CD8-positive, alpha-beta memory T cell (primary cell): ENCODE measurements at places on chromosomes 16 and 17. TPM values are rescaled to one million over a fixed set of nuclear protein-coding genes. Genes with fewer than 3 reads are reported as not detected.

The TMEM92 gene
- not detected for total RNA-seq

The HCFC1R1 gene
- 25.6 TPM for total RNA-seq

- DNase-seq = no peak
Measured at GRCh38 chr17:61129267-61130254, 270.1 kb upstream of the TBX2 start.

DNA sequence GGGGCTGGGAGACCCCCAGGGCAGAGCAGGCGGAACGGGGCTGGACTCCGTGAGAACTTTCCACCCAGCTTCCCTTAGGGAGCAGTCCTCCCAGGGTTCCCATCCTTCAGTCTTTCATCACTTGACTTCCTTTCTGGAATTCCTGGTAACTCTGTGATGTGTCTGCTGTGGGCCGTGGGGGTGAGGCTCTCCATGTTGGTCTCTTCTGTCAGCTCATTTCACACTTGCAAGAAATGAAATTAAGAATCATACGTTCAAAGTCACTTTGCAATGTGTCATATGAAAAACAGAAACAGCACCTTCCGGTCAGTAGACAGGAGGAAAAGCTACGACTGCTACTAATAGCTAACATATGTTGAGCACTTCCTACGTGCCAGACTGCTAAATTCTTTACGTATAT is 5.4 kb upstream of the BBS2 start:
- DNase-seq = no peak

- DNase-seq = no peak
Measured at GRCh38 chr16:68331879-68332410, 21.1 kb downstream of the PRMT7 start.

- no peak for DNase-seq
Measured at GRCh38 chr16:28845293-28845692, 855 bp downstream of the TUFM start.

GRCh38 chr16:12601290-12601900 is 202.3 kb downstream of the CPPED1 start:
- no peak for DNase-seq

DNA sequence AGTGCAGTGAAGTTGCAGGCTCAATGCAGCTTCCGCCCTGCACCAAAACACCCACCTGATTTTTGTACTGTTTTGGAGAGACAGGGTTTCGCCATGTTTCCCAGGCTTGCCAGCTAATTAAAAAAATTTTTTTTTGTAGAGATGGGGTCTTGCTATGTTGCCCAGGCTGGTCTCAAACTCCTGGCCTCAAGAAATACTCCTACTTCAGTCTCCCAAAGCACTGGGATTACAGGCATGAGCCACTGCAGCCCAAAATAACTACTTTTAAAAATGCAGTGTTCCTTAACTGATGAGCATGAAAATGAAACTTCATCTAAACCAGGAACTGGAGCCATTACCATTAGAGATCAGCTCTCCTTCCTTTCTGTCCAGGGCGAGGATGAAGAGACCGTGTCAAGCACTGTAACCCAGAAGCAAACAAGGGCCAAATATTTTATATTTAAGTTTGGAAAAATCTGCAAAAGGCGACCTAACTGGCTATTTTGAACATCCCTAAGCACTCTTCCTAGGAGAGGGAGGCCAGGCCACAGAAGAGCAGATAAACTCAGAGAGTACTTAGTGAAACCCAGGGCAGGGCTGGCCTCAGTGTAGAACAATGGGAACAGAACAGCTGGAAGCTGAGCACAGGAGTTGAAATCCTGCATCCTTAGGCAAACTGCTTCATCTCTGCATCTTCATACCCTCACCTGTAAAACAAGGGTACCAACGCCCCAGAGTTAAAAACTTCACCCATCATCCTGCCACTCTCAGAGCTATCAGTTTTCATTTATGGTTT is 24.0 kb downstream of the CREBBP start:
- DNase-seq = no peak

GRCh38 chr17:80616705-80617104 is 72.1 kb downstream of the RPTOR start:
- DNase-seq = no peak

- no peak for DNase-seq
Measured at GRCh38 chr17:49881054-49881402, 33.2 kb upstream of the TAC4 start.

- DNase-seq = no peak
Measured at GRCh38 chr17:55845385-55845784, 94.5 kb downstream of the PCTP start.

DNA sequence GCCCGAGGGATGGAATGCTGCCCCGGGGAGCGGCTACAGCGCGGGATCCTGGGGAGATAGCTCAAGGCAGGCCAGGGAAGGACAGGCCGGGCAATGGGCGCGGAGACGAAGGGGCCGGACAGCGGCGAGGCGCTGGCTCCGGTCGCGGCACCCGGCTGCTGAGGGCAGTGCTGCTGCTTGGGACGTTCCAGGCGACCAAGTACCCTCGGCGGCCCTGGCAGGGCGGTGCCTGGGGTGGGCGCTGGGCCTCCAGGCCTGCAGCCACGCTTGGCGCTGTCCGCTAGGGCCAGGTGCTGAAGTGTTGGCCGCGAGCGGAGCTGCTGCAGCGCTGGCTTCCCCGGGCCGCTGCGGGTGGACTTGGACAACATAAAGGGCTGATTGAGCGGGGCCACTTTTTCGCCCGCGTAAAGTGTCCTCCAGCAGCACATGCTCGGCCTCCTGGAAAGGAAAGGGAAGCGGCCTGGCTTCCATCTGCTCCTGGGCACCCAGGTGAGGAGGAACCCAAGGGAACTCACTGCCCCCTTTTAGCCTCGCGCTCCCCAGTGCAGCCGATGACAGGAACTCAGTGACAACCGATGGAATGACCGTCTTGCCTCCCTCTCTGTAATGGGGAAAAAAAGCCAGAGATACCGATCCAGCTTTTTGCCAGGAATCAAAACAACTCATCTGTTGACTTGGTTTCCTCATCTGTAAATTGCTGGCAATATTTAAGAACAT is 23.7 kb downstream of the CLEC3A start:
- DNase-seq = no peak
